ENCODE measurements at places on chromosomes 3 and 15. TPM values are rescaled to one million over a fixed set of nuclear protein-coding genes. Genes with fewer than 3 reads are reported as not detected.

DNA sequence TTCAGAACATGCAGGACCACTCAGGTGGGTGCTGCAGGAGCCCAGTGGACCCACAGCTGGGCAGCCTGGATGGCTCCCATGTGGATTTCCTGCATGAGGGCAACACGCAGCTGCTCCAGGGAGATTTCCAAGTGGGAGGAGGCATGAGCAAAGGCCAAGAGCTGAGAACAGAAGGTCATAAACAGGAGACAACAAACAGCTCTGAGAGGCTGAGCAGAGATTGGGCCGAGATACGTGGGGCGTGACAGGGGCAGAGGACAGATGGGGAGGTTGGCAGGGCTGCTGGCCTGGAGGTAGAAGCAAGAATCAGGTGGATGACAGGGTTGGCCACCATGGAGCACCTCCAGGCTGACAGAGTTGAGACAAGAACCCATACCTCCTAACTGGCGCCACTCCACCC is 2.9 kb downstream of the PHGR1 start:
- no peak for DNase-seq

GRCh38 chr3:4950351-4950784 is 28.9 kb upstream of the BHLHE40 start:
- peak; percentile 67 for DNase-seq

GRCh38 chr3:153619268-153619667 is 457.2 kb downstream of the RAP2B start:
- no peak for DNase-seq

GRCh38 chr3:178392511-178392926 is 143.7 kb upstream of the KCNMB2 start:
- DNase-seq = no peak

DNA sequence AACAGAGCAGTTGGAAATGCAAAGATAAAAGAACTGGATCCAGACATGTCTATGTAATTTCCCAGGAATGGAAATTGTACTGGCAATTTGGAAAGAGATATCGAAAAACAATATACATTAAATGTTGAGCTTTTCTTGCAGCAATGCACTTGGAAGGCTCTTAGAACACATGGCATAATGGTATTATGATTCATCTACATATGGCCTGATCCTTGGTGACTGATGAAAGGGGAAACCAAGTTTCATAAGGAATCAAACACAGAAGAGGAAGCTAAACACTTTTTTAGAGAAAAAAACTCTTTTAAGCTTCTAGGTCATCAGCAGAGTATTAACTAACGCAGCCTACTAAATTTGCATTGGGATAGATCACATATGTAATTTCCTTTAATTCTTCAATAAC is 12.4 kb upstream of the GREM1 start:
- no peak for DNase-seq

DNA sequence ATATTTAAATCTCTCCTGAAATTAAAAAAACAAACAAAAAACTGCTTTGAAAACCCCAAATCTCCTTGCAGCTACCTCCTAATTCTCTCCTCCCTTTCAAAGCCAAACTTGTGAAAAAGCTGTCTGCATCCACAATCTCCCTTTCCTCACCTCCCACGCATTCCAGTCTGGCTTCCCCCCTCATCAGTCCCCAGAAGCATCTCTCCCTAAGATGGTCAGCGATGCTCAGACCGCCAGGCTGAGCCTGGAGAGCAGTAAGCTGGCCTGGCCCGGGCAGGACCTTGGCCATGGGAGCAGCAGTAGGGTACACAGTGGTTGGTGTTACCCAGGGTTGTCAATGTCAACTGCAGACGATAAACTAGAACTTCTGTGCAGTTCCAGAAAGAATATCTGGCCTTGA is 32.9 kb upstream of the BLM start:
- no peak for DNase-seq

- DNase-seq = peak; percentile 42
Measured at GRCh38 chr15:85047271-85047948, 65.8 kb downstream of the PDE8A start.

- DNase-seq = no peak
Measured at GRCh38 chr15:56802161-56802560, 68.9 kb upstream of the ZNF280D start.

DNA sequence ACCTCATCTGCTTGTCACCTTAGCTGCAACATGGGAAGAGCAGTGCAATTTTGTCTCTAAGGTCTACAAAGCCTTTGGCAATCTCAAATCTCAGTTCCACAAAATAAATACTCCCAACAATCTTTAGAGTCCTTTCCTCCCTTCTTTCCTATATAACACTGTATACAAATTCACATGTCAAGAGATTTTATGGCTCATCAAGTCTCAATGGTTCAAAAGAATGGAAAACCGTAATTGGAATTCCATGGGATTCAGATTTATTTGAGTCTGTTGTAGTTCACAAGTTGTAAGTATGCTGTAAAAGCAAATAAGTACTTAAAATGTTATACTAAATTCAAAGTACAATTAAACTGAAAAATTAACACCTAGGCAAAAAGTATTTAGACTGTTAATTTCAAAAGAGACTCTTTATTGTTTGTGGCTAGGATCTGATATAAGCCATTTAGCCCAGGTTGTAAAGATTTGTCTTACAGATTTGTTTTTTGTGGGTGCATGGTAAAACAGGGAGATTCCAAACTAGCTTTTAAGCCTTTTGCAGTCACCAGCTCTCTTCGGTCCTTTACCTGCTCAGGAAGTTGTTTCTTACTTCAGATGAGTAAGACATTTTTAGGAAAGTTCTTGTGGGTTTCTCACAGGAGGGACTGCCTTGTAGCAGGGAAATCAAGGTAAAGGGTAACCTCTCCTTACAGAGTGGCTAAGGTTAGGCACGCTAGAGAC is 50.1 kb downstream of the CMSS1 start:
- no peak for DNase-seq

GRCh38 chr3:26369133-26369532 is 253.4 kb upstream of the LRRC3B start:
- no peak for DNase-seq

GRCh38 chr3:15628967-15629366 is 27.4 kb downstream of the BTD start:
- no peak for DNase-seq

DNA sequence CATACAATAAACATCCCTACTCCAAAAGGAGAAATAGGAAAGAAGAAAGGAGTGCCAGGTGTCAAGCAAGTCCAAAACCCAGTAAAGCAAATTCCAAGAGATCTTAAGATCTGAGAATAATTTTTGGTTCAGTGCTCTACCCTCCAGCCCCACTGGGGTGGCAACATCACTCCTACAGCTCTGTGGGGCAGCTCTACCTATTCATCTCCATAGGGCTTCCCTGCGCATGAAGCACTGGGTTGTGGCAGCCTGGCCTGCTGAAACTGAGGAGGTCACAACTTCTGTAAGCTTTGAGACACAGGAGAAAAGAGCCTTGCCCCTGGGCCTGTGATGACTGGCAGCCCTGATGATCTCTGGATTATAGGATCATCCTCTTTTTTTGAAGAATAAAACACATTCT is 378.2 kb upstream of the SOX14 start:
- no peak for DNase-seq

DNA sequence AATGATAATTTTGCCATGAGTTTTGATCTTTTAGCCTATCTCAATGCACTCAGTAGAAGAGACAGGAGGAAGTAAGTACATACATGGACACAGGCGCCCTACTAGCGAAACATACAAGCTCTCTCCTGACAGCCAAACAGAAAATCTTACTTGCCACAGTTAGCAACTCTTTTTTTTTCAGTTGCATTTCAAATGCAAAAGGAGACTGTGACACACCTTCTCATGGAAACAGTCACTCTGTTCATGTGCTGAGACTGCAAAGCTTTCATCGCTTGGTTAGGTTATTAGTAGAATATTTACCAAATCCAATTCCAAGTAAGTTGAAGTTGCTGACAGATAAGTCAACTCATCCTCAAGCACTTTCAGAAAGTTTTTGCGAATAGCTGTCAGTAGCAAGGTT is 223.3 kb downstream of the FOXP1 start:
- no peak for DNase-seq

- DNase-seq = no peak
Measured at GRCh38 chr3:128287216-128287615, 133.9 kb downstream of the EEFSEC start.

- DNase-seq = no peak
Measured at GRCh38 chr15:92608866-92609700, 46.5 kb downstream of the FAM174B start.

DNA sequence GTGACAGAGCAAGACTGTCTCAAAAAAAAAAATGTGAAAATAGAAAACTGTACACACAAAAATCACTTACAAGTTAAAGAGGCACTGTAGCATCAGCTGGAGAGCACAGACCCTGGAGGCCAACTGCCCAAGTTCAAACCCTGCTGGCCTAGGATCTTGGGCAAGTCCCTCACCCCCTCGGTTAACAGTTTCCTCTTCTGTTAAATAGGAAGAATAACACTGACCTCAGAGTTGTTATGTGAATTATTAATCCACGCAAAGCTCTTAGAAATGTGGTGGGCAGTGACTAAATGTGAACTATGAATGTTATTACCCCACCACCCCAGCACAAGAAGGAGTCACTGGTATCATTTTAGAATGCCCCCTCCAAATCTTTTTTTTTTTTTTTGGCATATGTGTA is 11.2 kb downstream of the CIB1 start:
- DNase-seq = no peak

GRCh38 chr15:53884441-53884840 is 93.8 kb upstream of the UNC13C start:
- DNase-seq = no peak

DNA sequence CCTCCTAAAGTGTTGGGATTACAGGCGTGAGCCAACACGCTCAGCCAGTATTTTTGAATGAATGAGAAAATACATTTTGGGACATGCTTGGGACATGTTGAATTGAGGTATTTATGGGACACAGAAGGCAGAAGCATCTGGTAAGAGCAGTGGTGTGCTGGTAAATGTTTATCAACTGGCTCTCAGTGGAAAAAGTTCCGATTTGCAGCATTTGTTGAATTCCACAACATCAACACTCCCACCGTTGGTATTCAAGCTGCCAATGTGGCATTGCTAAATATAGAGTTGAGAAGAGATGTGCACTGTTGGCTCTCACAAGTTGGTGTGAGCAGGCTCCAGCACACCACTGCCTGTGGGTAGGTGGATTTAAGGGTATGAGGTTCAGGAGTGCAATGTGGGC is 35.8 kb upstream of the LRRFIP2 start:
- DNase-seq = no peak

GRCh38 chr3:39388741-39389248 is 5.6 kb downstream of the SLC25A38 start:
- no peak for DNase-seq

DNA sequence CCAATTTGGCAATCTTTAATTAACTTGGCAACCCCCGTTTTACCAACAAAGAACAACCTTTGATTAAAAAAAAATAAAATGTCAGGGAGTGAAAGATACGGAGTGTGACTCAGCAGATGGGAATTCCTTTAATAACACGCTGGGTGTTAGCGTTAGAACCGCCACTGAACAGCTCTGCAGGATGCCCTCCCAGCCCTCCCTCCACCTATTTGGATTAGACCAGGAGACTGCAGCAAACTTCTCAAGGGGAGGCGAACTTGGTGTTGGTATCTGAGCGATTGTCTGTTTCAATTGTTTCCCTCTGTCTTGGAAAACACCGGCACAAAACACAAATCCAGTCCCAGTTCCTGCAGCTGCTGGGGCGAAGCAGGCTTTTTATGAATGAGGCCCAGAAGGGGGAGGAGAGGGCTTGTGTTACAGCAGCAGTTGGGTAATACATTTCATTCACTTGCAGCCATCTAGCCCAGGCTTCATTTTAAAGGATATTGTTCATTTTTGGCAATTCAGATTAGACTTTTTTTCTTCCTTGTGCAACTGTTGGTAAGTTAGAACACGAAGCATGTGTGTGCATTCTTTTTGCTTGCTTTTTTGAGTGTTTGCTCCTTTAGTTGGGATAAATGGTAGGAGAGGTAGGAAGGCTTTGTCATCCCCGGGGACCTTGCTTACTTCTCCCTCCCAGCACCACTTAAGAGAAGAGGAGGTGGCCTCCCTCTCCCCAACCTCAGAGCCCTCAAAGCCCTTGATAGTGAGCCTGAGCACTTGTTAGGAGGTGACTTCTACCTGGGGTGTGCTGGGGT is 152.3 kb downstream of the IGF1R start:
- peak; percentile 64 for DNase-seq

DNA sequence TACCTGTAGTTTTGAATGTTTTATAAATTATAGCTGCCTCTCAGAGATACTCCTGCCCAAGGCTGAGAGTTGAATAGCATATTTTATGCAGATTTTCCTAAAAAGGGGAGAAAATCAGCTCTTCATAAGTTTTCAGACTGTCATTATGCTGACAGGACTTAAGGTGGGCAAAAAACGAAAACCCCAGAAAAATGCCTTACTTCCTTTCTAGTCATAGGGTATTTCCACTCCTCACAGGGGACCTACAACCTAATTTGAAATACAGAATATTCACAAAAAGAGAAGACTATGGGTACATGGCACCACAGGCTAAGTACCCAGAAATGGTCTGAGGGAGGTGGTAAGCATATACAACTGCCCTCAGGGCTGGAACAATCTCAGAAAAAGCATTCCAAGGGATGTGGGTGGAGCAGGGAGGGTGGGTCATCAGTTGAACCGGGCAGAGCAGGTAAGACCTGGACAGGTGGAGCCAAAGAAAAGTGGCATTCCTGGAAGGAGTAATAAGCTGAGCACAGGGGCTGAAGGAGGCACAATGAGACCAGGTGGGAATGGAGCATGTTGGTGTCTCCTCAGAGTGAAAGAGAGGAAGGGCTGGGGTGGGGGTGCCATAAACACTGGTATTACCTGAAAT is 10.6 kb upstream of the OXSR1 start:
- no peak for DNase-seq

SERPINI2 gene
- total RNA-seq = 8.8 TPM

KLF15 gene
- total RNA-seq = 83.3 TPM

HTD2 gene
- total RNA-seq = 10.0 TPM

STRIT1 gene
- not detected for total RNA-seq

LDHAL6B gene
- total RNA-seq = not detected

ROPN1 gene
- total RNA-seq = not detected

CAMKV gene
- total RNA-seq = not detected

OSTN gene
- total RNA-seq = 0.43 TPM

PCSK6 gene
- total RNA-seq = 25.4 TPM

CAV3 gene
- total RNA-seq = not detected

WHAMM gene
- total RNA-seq = 12.5 TPM

EMC7 gene
- total RNA-seq = 27.4 TPM

FRMD5 gene
- 0.13 TPM for total RNA-seq

ZNF501 gene
- 7.5 TPM for total RNA-seq

CPN2 gene
- not detected for total RNA-seq

GOLGA8K gene
- total RNA-seq = 0.81 TPM

SLC6A1 gene
- total RNA-seq = 2.2 TPM

TMPRSS7 gene
- not detected for total RNA-seq

SLC51A gene
- total RNA-seq = 2.6 TPM

Measured in ovary (tissue), 10 donors.